Breast epithelium (tissue), 4 donors: ENCODE measurements at places on chromosomes 4 and X. TPM values are rescaled to one million over a fixed set of nuclear protein-coding genes. Genes with fewer than 3 reads are reported as not detected.

The FHIP1A gene
- total RNA-seq: 22.3 TPM

DNA sequence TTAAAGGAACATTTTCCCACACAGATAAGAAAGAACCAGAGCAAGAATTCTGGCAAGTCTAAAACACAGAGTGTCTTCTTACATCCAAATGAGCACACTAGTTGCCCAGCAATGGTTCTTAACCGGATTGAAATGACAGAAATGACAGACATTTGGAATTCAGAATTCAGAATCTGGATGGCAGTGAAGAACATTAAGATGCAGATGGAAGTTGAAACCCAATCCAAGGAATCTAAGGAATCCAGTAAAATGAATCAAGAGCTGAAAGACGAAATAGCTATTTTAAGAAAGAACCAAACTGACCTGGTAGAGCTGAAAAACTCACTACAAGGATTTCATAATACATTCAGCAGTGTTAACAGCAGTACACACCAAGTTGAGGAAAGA is 21.5 kb downstream of the ANAPC10 start:
- DNase-seq: no peak
- no peak overlapping the region for H3K27ac ChIP-seq
- no peaks in the 10 kb centered on the region for H3K36me3 ChIP-seq
- H3K4me1 ChIP-seq: no peaks in the 10 kb centered on the region

DNA sequence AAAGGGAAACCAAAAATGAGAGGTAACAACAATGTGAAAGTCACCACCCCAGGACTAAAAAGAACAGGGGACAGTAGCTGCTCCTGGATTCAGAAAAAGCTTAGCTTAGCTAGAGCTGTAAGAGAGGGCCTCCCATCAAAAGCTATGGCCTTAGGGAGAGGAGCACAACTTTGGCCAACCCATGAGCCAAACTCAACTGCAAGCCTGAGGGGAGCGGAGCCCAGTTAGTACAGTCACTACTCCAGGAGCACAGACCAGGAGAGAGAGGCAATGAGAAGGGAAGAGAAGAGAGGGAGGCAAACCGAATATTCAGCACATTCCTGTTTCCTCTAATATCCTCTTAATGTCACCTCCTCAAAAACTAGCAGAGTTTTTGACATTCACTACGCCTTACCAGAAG is 917.1 kb upstream of the INTU start:
- no peaks in the 10 kb centered on the region for H3K4me1 ChIP-seq
- no peaks in the 10 kb centered on the region for H3K36me3 ChIP-seq
- no peak overlapping the region for H3K27ac ChIP-seq
- DNase-seq: no peak

- no peak overlapping the region for H3K4me3 ChIP-seq
- no peaks in the 10 kb centered on the region for H3K27me3 ChIP-seq
- H3K27ac ChIP-seq: no peak overlapping the region
- no peak for DNase-seq
Measured at GRCh38 chrX:41684138-41684537, 4.6 kb upstream of the GPR34 start.

DNA sequence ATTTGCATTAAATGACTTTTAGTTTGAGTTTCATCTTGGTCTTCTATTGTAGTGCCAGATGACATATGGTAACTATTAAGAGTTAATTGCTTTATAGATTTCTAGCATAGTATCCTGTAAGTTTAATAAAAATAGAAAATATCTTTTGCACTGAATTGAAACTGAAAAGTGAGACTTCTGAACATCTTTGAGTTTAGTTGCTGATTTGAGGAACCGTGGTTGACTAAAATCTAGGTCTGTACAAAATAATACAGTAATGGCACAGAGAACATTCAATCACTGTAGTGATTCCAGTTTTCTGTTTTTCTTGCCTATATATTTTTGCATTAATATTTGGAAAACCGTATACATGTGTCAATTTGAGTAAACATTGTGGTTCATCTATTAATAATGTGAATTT is 60.7 kb downstream of the SPATA4 start:
- DNase-seq: no peak
- no peaks in the 10 kb centered on the region for H3K4me1 ChIP-seq
- no peak overlapping the region for H3K4me3 ChIP-seq
- H3K27ac ChIP-seq: no peak overlapping the region
- H3K36me3 ChIP-seq: no peaks in the 10 kb centered on the region

DNA sequence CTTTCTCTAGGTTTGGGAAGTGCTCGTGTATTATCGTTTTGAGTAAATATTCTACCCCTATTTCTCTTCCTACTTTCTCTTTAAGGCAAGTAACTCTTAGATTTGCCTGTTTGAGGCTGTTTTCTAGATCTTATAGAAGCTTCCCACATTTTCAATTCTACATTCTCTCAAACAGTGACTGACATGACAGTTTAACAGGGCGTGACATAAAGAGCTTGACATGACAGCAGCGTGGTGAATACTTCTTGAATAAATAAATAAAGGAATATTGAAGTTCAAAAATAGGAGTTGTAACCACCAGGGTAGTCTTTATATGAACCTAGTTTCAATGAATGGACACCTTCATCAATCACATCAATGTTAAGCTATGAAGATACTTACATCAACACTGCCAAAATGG is 162.0 kb downstream of the TRAM1L1 start:
- no peaks in the 10 kb centered on the region for H3K36me3 ChIP-seq
- no peaks in the 10 kb centered on the region for H3K4me1 ChIP-seq
- no peak overlapping the region for H3K27ac ChIP-seq
- H3K27me3 ChIP-seq: peaks cover 27% of the 10 kb centered on the region

The CYBB gene
- total RNA-seq: 25.5 TPM

DNA sequence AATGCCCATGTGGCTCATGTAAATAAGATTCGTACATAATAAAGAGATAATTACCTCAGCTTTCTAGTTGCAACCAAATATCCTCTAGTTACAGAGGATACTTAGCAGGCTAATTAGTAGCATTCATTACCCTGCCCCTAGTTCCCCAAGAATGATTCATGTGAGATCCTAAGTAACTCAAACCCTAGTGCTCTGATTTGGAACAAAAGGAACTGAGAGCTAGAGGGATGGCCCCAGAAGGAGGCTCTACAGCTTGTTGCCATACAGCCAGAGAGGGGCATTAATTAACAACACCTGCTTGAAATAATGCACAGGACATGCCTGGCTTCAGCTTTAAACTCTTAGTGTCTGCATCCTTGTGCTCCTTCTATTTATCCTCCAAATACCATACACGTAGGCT is 32.6 kb upstream of the CBR4 start:
- no peak overlapping the region for H3K27ac ChIP-seq
- peaks cover 14% of the 10 kb centered on the region for H3K4me1 ChIP-seq
- H3K36me3 ChIP-seq: no peaks in the 10 kb centered on the region
- no peak overlapping the region for H3K4me3 ChIP-seq
- DNase-seq: no peak

GRCh38 chr4:172018358-172018757 is 205.2 kb downstream of the GALNTL6 start:
- H3K4me1 ChIP-seq: no peaks in the 10 kb centered on the region
- no peak overlapping the region for H3K4me3 ChIP-seq
- H3K27ac ChIP-seq: no peak overlapping the region
- H3K36me3 ChIP-seq: no peaks in the 10 kb centered on the region
- H3K27me3 ChIP-seq: no peaks in the 10 kb centered on the region

The CT45A5 gene
- total RNA-seq: not detected

DNA sequence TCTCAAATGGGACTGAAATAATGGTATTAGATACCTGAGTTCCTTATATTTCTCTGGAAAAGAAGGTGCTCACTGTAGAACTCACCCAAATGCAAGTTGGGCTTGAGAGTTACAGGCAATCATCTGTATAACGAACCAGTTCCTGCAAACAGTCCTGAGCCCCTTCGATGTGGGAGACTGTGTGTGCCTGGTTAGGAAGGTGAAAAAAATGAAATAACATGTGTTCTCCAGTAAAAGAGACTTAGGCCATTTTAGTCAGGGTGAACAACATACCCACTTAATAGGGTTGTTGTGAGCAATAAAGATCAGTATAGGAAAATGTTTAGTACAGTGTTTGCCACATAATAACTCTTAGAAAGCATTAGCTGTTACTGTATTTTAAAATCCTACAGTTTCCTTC is 23.4 kb downstream of the STIM2 start:
- no peak overlapping the region for H3K4me3 ChIP-seq
- H3K36me3 ChIP-seq: no peaks in the 10 kb centered on the region
- no peaks in the 10 kb centered on the region for H3K27me3 ChIP-seq
- H3K27ac ChIP-seq: no peak overlapping the region

GRCh38 chr4:5547651-5548249 is 160.6 kb downstream of the EVC2 start:
- H3K27me3 ChIP-seq: no peaks in the 10 kb centered on the region
- H3K4me1 ChIP-seq: no peaks in the 10 kb centered on the region
- no peak overlapping the region for H3K27ac ChIP-seq
- DNase-seq: no peak
- H3K4me3 ChIP-seq: no peak overlapping the region
- H3K36me3 ChIP-seq: no peaks in the 10 kb centered on the region

GRCh38 chr4:146099585-146099984 is 75.9 kb upstream of the LSM6 start:
- no peak overlapping the region for H3K4me3 ChIP-seq
- H3K27ac ChIP-seq: no peak overlapping the region
- DNase-seq: no peak
- H3K4me1 ChIP-seq: no peaks in the 10 kb centered on the region
- no peaks in the 10 kb centered on the region for H3K36me3 ChIP-seq

The WWC2 gene
- total RNA-seq: 40.4 TPM

GRCh38 chrX:21749924-21750323 is 8.0 kb downstream of the SMPX start:
- no peaks in the 10 kb centered on the region for H3K4me1 ChIP-seq
- no peak for DNase-seq
- no peak overlapping the region for H3K27ac ChIP-seq
- H3K36me3 ChIP-seq: no peaks in the 10 kb centered on the region
- no peak overlapping the region for H3K4me3 ChIP-seq

DNA sequence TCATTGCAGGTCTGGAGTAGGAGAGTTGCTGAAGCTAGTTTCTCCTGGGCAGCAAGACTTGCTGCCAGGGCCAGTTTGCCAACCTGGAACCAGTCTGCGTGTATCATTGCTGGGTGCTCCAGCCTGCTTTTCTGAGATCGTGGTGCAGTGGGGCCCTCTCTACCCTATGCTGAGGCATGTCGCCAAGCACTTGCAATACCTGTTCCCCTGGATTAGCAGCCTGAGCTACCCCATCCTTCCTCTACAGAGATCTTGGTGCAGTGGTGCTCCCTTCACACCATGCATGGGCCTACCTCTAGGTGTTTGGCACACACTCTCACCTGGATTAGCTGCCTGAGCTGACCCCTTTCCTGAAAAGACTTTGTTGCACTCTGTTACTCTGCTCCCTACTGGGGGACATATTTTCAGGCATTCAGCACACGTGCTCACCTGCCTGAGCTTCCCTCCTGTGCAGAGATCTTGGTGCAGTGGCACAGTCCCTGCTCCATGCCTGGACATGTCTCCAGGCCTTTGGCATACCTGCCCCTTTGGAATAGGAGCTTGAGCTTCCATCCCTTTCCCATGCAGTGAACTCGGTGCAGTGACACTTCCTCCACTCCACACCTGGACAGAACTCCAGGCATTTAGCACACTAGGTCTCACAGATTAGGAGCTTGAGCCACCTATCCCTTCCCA is 133.7 kb upstream of the CXCL13 start:
- no peak for DNase-seq
- H3K4me1 ChIP-seq: no peaks in the 10 kb centered on the region
- H3K36me3 ChIP-seq: no peaks in the 10 kb centered on the region
- no peaks in the 10 kb centered on the region for H3K27me3 ChIP-seq

DNA sequence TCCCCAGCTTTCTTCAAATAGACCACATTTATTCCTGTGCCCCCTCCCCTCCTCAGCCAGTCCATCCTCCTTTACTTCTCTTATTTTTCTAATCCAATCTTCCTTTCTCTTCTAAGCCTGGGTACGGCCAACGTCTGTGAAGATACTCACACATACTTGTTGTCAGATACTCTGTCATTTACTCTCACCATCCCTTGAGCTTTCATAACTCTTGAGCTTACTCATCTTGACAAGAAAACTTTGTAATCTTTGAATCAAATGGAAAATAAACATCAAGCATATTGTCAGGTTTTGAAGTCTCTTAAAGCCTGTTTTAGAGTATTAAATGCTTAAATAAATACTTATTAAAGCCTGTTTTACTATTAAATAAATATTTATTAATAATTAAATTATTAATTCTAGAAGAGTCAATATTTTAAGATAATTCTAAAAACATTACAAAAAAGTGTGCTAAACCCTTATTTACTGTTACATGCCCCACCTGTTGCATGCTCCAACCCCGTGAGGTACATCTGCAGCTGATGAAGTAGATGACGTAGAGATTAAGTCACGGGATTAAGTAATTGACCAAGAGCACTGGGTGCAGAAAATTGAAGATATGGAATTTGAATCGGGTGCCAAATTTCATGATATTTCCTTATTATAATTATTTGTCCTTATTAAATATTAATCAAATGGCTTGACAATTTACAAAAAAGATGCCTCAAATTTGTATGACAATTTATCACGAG is 1.5 kb upstream of the TRIML2 start:
- H3K4me1 ChIP-seq: no peaks in the 10 kb centered on the region
- no peak overlapping the region for H3K27ac ChIP-seq
- H3K27me3 ChIP-seq: no peaks in the 10 kb centered on the region
- DNase-seq: no peak

DNA sequence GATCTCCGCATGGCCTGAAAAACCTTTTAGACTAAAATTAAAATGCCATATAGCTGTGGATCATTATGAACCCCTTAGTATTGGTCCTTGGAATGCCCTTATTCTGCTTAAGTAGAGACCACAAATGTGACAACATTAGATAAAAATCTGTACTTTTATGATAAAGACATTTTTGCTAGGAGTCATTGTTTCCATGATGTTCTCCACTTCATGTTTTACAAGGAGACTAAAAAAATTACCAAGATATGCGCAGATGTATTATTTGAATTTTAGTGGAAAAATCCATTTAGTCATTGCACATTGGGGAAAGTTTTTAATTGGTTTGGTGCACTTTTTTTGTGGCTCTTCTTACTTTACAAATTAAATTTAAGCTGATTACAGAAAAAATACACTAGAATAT is 85.1 kb upstream of the HPRT1 start:
- H3K4me1 ChIP-seq: no peaks in the 10 kb centered on the region
- peak overlapping the region; percentile 76 for H3K4me3 ChIP-seq
- H3K36me3 ChIP-seq: no peaks in the 10 kb centered on the region
- H3K27me3 ChIP-seq: no peaks in the 10 kb centered on the region
- DNase-seq: no peak

GRCh38 chr4:78551420-78552351 is at the start of gene ANXA3:
Gene ANXA3 (plus strand): TSS chr4:78551770. CDS start chr4:78554474, 2,704 bp downstream.
- no peaks in the 10 kb centered on the region for H3K4me1 ChIP-seq
- peak; percentile 62 for DNase-seq
- H3K4me3 ChIP-seq: peak within 1 kb of the TSS; percentile 68
- H3K27ac ChIP-seq: peak within 1 kb of the TSS; percentile 96
- H3K36me3 ChIP-seq: no peaks in the 10 kb centered on the region

- H3K27ac ChIP-seq: no peak overlapping the region
- DNase-seq: no peak
- H3K27me3 ChIP-seq: no peaks in the 10 kb centered on the region
- peaks cover under 1% of the 10 kb centered on the region for H3K4me1 ChIP-seq
Measured at GRCh38 chr4:153218961-153219360, 14.7 kb downstream of the TRIM2 start.

- no peak overlapping the region for H3K27ac ChIP-seq
- H3K27me3 ChIP-seq: peaks cover 7% of the 10 kb centered on the region
- DNase-seq: no peak
- no peaks in the 10 kb centered on the region for H3K4me1 ChIP-seq
Measured at GRCh38 chrX:9724711-9725110, 40.9 kb downstream of the GPR143 start.

The PDLIM3 gene
- total RNA-seq: 181 TPM
